ENCODE measurements at places on chromosomes 7 and 10. TPM values are rescaled to one million over a fixed set of nuclear protein-coding genes. Genes with fewer than 3 reads are reported as not detected.
A peak's percentile ranks its signal among the peaks of the same experiment; 100 is the strongest.

Gene MBL2
- not detected for total RNA-seq

Gene PLAU
- total RNA-seq = 64.8 TPM

Gene CHRM2
- not detected for total RNA-seq

Gene DHX32
- 35.7 TPM for total RNA-seq

Gene PITX3
- total RNA-seq = 105 TPM

Gene GNGT1
- total RNA-seq = 0.65 TPM

DNA sequence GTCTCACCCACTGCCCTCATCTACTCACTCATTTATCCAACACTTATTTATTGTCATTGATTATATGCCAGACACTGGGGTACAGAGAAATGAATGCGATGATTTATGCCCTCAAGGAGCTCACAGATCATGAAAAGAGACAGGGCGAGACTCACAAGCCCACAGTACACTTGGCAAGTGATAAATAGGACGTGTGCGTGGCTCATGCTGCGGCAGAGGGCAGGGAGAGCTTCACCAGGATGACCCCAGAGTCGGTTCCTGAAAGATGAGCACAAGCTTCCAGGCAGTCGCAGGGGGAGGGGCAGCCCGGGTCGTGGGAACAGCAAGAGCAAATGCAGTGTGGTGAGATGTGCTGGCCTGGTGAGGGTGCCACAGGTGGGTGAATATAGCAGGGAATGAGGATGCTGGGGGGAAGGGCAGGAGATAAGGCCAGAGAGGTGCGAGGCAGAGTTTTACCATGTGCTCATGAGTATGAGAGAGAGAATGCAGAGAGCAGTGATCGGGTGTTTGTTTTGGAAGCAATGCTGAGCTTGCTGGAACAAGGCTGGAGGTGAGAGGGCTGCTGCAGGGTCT lies 70.9 kb downstream of the ATXN7L1 start:
- DNase-seq = no peak

DNA sequence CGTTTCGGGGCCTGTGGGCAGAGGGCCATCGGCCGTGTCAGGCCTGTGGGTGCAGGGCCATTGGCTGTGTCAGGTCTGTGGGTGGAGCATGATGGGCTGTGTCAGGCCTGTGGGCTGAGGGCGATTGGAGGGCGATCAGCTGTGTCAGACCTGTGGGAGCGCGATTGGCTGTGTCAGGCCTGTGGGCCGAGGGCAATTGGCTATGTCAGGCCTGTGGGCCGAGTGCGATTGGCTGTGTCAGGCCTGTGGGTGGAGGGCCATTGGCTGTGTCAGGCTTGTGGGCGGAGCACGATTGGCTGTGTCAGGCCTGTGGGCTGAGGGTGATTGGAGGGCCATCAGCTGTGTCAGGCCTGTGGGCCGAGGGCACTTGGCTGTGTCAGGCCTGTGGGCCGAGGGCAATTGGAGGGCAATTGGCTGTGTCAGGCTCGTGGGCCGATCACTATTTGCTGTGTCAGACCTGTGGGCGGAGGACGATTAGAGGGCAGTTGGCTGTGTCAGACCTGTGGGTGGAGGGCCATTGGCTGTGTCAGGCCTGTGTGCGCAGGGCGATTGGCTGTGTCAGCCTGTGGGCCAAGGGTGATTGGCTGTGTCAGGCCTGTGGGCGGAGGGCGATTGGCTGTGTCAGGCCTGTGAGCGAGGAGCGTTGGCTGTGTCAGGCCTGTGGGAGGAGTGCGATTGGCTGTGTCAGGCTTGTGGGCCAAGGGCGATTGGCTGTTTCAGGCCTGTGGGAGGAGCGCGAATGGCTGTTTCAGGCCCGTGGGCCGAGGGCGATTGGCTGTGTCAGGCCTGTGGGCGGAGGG lies 54.1 kb downstream of the DYNC2I1 start:
- DNase-seq = no peak

DNA sequence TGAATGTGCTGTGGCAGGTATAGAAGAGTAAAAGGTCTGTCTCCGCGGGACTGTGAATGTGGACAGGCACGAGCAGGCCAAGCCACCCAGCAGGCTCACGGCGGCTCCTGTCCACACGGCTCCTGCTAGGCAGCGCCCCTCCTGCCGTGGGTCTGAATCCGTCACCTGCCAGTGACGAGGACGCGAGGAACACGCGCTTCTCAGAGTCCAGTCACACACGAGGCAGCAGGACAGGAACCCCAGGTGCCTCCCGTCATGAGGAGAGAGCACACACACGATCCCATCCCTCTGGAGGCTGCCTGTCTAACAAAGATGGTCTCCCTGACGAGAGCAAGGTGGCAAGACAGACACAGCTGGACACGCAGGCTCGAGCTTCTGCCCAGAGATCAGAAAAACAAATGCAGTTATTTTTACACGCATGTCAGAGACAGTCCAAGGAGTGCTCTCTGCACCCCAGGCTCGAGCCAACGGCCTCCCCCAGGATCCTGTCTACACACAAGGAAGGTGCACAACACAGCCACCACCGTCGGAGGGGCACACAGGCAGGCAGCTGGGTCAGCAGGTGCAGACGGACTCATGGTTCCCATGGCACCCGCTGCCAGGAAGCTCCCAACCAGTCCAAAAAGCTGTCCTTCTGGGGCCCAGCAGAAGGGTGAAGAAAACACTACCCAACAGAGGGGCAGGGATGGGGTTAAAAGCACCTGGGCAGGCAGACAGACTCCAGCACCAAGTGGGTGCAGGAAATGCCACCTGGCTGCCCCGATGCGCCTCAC lies 103.2 kb downstream of the MAD1L1 start:
- DNase-seq = no peak

DNA sequence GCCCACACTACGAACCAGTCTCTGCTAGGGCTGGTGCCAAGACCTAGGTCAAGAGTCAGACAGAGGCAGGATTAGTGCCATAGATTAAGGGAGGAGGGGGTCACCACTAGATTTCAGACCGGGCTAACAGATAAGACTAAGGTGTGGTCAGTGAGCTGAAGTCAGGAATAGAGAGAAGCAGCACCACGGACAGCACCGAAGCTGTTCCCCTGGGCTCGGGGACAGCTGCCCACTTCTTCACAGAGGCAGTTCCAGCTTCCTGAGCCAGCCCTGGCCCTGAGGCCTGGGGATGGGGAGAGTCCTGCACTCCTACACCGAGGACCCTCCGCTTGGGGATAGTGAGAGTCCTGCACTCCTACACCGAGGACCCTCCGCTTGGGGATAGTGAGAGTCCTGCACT lies 11.2 kb upstream of the JAKMIP3 start:
- DNase-seq = peak; percentile 6

GRCh38 chr10:111075577-111076185 lies 1.1 kb upstream of the ADRA2A start:
- DNase-seq = no peak

DNA sequence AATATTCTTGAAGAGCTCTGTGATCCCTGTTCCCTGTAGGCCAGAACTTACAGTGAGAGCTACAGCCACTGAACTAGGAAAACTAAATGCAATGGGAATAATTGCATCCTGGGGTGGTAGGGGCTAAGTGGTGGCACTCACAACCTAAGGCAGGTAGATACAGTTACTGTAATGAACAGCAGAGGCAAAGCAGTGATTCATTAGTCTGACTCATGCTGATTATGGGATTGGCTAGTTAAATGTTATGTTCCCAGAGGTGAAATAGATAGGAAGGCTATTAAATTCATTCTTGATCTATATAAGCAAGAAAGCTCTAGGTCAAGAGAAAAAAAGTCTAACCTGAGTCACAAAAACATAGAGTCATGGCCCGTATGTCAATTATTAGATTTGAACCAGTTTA lies 173.1 kb upstream of the MALRD1 start:
- no peak for DNase-seq

DNA sequence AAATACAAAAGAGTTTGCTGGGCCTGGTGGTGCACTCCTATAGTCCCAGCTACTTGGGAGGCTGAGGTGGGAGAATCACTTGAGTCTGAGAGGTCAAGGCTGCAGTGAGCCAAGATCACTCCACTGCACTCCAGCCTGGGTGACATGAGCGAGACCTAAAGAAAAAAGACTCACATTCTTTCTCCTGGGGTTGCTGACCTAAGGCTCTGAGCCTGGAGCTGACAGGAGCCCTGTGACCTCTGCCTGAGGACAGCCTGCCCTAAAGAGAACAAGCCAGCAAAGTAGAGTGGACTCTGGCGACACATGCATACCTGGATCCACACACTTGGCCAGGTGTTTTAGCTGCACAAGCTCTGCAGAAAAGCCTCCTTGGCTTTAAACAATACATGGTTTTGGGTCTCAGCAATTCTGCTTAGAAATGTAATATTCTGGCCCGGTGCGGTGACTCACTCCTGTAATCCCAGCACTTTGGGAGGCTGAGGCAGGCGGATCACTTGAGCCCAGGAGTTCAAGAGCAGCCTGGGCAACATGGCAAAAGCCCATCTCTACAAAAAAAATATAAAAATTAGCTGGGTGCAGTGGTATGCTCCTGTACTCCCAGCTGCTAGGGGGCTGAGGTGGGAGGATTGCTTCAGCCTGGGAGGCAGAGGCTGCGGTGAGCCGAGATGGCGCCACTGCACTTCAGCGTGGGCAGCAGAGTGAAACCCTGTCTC lies 58.4 kb downstream of the TMEM209 start:
- no peak for DNase-seq

DNA sequence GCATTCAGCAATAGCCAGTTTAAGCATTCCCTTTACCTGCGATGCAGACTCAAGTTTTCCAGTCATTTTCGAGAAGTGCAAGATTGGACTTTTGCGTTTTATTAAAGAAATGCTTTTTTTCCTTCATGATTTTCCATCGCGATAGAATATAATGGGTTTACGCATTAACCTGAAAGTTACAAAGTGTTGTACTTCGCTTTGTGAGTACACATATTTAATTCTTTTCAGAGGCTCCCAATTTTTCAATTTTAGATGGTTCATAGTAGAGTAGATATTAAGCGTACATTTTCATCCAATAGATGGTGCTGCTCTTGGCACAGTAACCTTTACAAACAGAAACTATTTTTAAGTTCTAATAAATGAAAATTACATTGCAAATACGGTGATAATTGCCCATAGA lies 1.3 kb downstream of the PTPRZ1 start:
- DNase-seq = no peak

DNA sequence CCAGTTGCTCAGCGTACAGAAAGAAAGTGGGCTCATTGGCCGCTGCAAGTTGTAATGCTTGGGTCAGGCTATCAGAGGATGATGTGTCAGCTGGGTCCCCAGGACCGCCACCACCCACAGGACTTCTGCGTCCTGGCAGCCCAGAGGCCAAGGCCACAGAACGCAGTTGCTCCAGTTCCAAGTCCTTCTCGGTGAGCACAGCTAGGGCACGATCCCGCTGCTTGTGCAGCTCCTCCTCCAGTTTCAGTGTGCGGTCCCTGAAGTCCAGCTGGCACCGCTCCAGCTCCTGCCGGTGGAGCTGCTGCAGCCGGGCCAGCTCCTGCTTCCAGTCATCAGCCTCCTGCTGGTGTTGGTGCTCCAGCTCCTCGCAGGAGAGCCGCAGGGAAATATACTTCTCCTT lies 3.0 kb downstream of the GCC1 start:
- no peak for DNase-seq

DNA sequence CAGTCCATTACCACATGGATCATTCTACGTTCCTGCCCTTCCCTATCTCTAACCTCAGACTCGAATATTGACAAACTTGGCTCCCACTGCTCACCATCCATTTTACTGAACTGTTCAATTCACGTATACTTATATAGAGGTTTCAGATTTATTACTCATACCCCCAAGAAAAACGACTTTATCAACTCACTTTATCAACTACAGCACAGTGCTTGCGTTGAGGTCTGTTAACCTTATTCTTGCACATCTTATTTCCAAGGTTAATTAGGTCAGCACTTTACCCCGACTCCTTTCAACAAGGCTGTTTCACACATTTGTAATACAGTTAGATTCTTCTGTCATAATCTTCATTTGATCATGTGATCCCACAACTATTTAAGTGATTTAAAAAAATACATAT lies 162.3 kb upstream of the AHR start:
- DNase-seq = no peak

DNA sequence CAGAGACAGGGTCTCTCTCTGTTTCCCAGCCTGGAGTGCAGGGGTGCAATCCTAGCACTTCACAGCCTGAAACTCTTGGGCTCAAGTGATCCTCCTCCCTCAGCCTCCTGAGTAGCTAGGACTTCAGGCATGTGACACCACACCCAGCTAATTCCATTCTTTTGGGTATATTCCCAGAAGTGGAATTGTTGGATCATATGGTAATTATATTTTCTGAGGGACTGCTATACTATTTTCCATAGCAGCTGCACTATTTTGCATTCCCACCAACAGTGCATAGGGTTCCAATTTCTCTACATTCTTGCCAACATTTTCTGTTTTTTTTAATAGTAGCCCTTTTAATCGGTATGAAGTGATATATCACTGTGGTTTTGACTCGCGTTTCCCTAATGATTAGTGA lies 30.0 kb upstream of the RAB11FIP2 start:
- DNase-seq = no peak

- no peak for DNase-seq
Observed at GRCh38 chr10:26445411-26446031, 7.4 kb downstream of the APBB1IP start.

DNA sequence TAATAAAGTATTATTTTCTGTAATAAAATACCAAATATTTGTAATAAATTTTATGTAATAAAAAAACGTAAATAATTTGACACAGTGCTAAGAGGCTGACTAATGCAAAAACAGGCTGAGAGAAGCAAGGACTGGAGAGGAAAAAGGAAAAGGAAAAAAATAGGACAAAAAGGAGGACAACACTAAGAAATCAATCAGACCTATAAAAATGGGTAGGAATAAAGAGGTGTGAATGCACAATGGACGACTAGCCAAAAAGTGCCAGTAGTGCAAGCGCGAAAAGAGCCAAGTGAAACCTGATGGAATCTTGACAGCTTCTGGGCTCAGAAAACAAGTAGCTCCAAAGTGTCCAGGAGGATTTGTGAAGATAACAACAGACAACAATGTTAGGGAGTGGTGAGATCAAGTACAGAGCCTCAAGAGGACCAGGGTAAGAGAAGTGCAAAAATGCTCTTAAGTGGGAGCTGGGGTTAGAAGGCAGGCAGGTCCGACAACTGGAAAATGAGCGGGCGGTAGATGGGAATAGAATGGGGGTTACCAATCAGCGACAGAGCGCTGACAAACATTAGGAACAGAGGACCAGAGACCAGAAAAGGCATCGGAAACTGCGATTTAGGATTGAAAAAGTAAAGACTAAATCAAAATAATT lies 1.2 kb downstream of the BRAF start:
- peak; percentile 26 for DNase-seq

GRCh38 chr7:50339990-50340500 lies 35.5 kb downstream of the IKZF1 start:
- DNase-seq = no peak

GRCh38 chr10:67780759-67781538 lies 57.0 kb downstream of the DNAJC12 start:
- DNase-seq = no peak

- no peak for DNase-seq
Observed at GRCh38 chr7:157462840-157463239, 126.0 kb downstream of the DNAJB6 start.
